GM04503 (cell line): ENCODE measurements at places on chromosomes 16 and 17.

DNA sequence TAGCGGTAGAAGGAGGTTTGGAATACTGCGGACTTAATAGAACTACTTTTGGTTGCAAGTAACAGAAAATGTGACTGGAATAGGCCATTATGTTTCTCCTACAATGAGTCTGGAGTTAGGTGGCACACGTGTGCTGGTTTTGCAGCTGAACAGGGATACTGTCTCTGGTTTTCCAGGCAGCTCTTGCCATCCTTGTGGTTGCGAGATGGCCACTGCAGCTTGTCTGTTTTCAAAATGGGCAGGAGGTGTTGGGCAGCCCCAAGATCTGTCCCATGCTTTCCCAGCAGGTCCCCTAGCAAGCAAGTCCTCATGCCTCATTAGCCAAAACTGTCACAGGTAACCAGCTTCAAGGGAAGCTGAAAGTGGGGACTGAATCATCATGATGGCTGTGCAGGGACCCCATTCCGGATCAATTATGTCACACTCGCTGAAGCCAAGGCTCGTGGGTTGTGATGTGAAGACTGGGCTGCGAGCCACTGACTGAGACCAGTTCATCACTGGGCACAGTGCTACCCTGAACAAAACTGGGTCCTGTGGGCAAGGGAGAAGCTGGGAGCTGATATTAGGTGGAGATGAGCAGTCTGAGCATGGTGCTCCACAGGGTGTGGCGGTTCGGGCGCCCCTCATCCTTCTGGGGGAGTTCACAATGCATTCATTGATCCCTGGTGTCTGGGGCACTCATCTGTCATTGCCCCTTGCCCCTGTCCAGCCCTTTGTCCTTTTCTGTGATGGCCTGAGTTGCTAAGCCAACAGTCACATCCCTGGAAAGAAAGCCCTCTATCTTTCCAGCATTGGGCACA, 82.1 kb downstream of the KSR1 start:
- DNase-seq, result no peak

DNA sequence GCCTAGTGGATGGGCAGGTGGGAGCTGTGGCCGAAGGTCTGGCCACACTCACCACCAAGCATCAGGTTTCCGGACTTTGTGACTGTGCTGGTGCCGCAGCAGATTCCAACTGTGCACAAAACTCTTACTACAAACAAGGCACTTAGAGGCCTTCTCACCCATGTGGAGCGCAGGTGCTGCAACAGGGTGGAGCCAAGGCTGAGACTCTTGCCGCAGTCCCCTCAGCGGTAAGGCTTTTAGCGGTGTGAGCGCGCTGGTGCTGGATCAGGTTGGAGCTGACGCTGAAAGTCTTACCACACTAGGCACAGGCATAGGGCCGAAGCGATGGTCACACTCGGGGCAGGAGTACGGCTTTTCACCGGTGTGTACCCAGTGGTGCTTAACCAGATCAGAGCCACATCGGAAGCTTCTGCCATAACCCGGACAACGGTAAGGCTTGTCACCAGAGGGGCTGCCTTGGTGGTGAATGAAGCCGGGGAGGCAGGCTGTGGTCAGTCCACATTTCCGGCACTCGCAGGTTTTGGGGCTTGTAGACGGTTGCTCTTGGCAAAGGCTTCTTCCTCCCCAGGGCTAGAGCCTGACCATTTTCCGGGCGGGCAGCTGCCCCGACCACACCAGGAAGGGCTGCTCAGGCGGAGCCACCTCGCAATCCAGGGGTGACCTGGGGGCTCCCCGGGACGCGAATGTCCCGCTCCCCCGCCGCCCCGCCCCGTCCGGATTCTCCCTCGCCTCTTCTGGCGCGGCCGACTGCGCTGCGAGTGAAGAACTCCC, 1.0 kb upstream of the ARMC5 start:
- no peak for DNase-seq

DNA sequence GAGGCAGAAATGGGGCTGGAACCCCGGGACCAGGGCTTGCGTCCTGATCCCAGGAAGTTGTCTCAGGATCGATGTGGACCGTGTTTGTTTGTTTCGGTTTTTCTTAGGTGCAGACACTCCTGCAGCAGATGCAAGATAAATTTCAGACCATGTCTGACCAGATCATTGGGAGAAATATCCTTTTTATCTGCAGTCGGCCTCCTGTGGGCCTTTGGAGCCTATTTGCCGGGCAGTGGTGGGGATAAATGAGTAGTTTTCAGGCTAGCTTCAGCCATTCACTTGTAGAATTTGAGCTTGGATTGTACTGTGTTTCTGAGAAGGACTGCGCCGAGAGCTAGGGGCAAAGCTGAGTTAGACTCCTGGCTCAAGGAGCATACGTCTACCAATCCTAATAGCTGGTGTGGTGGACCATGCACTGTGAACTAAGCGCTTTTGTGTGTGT, 816 bp downstream of the HSBP1 start:
- no peak for DNase-seq

GRCh38 chr17:3015890-3016289, 47.5 kb downstream of the OR1D5 start:
- no peak for DNase-seq

DNA sequence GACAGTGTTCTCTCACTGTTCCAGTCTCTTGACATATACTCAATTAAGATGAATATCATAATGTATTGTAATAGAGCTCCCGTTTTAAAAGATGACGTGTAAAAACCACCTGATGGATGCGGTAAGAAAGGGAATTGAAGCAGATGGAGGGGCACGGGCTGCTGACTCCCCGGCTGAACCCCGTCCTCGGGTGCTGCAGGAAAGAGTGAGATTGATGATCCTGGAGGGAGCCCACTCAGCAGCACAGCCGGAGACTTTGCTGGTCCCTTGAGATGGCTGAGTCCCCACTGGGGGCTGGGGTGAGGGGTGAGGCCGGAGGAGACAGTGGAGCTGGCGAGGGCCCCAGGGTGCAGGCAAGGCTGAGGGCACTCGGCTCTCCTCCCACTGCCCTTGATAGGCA, 217.4 kb downstream of the RPTOR start:
- DNase-seq, result no peak

DNA sequence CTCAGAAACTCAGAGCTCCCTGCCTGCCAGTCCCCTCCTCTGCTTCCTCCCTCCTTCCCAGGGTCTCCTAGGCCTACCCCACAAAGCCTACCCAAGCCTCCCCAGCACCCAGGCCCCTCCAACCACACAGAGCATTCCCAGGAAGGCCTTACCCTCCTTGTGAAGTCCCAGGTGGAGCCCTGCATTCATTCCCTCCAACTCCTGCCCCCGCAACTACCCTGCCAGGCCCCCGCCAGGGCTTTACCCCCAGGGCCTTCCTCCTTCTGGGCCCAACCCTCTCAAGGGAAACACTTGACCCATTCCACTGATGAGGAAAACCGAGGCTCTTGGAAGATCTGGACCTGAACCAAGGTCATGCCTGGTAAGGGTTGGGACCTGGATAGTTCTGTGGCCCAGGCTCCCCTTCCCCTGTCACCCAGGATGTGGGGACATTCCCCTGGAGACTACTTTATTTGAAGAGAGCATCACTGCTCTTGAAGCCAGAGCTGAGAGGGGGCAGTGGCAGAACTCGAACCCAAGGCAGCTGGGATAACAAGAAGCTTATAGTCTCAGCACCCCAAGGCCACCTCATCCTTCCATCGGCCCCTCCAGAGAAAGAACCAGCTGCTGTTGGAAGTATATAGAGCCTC, 12.5 kb downstream of the PLLP start:
- no peak for DNase-seq

GRCh38 chr17:38613981-38614779, 8.4 kb upstream of the SRCIN1 start:
- DNase-seq, result no peak

GRCh38 chr16:67613808-67614207, 31.1 kb upstream of the CARMIL2 start:
- no peak for DNase-seq

DNA sequence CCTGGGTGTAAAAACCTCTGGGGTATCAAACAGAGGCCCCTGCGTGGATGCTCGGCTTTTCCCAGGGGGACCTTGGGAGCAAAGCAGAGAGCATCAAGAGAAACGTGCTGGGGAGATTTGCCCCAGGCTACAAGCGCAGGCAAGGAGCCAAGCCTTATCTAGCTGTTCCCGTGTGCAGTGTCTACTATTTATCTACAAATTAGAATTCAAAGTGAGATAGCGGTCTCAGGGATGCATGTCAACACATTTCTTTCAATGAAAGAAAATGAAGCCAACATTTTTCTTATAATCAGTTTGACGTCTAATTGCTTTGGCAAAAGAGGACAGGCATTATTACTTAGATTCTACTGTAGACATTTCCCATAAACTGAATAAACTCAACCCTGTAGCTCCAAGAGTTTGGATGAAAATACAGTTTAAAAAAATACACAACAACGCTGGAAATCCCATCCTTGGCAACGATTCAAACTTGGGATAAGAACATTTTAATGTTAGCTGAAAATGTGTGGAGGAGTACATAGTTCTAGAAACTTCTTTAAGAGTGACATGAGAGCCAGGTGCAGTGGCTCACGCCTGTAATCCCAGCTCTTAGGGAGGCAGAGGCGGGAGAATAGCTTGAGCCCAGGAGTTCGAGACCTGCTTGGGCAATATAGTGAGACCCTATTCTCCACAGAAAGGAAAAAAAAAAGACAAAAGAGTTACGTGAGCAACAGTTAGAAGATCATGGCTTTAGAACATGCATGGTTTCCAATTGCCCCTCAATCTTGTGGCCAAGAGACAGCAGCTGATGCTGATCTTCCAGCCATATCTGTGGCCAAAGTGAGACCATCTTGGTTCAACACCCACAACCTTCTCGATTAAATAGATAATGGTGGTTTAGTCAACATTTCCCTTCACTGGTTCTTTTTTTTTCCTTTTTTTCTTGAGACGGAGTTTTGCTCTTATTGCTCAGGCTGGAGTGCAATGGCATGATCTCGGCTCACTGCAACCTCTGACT, 7.2 kb downstream of the SPNS3 start:
- no peak for DNase-seq

GRCh38 chr17:82780971-82781893, 29.4 kb downstream of the TBCD start:
- no peak for DNase-seq

GRCh38 chr16:8380311-8380710, 210.0 kb downstream of the TMEM114 start:
- DNase-seq, result no peak

- DNase-seq, result no peak
These were observed 4.1 kb downstream of the CALCOCO2 start for GRCh38 chr17:48834973-48835372.

GRCh38 chr17:74219576-74220133, 6.3 kb downstream of the TTYH2 start:
- DNase-seq, result no peak

DNA sequence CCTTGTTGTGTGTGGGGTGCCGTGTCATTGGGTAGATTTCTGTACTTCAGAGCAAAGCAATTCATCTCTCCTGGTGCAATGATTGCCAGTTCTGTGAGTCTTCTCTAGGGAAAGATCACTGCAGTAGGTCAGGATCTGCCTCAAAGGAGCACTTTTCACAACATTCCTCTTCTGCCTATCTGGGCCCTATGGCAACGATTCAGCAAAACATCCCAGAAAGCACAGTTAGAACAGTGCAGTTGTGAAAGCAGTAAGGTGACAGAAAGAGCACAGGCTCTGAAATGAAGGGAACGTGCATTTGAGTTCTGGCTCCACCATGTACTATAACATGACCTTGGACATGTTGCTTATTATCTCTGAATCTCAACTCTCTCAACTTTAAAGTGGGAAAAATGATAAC, 178.5 kb upstream of the N4BP1 start:
- DNase-seq, result no peak

DNA sequence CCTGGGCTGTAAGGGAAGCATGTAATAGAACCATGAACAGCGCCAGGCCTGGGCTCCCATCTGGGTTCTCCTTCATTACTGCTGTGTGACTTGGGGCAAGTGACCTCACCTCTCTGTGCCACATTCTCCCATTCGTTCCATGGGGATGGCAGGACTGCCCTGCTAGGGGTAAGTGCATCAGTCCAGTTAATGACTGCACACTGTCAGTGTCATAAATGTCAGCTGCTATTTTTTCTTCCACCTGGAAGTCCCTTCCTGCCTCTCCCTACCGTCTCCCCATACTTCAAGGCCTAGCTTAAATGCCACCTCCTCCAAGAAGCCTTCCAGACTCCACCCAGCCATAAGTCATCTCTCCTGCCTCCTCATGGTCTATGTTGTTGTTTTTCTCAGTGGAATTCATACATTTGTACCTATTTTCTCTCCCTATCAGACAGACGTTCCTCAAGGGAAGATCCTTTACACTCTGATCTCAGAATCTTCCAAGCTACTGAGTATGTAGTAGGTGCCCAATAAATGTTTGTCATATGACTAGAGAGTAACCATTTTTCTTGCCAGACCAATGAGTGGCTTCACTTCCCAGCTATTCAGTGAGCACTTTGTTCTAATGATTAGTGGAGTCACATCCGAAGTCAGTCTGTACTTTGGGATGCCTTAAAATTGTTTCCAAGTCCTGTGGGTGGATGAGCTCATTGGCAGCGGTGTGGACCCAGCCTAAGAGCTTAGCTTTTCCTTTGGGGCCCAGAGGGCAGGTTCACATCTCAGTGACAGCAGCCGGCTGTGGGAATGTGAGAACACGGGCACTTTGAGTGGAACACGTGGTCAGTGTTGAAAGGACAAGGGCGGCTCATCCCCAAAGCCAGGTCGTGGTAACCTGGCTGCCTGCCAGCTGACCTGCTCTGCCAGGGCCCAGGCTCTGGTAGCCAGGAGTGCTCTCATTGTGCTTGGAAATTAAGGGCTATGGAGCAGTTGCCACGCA, 147.5 kb upstream of the GSE1 start:
- DNase-seq, result peak; percentile 51

DNA sequence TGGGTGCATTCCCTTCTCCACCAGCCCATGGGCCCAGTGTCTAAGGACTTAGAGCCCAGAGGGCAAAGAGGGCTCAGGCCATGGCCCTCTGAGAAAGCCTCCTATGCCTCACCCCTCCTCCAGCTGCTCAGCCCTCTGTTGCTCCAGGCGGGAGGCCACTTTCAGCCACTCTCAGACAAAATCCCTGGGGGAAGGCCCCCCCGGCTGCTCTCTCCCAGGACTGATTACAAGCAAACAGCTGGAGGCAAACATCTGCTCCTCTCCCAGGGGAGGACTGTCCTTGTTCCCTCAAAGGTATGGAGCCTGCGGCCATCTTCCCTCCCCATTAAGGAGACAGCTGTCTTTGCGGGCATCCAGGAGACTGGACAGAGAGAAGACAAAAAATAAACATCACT, 54.9 kb upstream of the DLX4 start:
- DNase-seq, result no peak

- DNase-seq, result no peak
These were observed 6.7 kb downstream of the CEP295NL start for GRCh38 chr17:78896091-78896833.
